ENCODE measurements at places on chromosomes 7 and 10. TPM values are rescaled to one million over a fixed set of nuclear protein-coding genes. Genes with fewer than 3 reads are reported as not detected.
A peak's percentile ranks its signal among the peaks of the same experiment; 100 is the strongest.

- H3K36me3 ChIP-seq = no peaks in the 10 kb centered on the region
- peaks cover 7% of the 10 kb centered on the region for H3K27me3 ChIP-seq
- no peak overlapping the region for H3K27ac ChIP-seq
- H3K4me1 ChIP-seq = no peaks in the 10 kb centered on the region
These were observed 8.1 kb upstream of the PRKG1 start for GRCh38 chr10:51066231-51066630.

GRCh38 chr10:69728335-69728870 is 73.3 kb upstream of the COL13A1 start:
- no peaks in the 10 kb centered on the region for H3K4me1 ChIP-seq
- H3K27me3 ChIP-seq = peaks cover 17% of the 10 kb centered on the region
- no peak overlapping the region for H3K4me3 ChIP-seq
- H3K27ac ChIP-seq = no peak overlapping the region

DNA sequence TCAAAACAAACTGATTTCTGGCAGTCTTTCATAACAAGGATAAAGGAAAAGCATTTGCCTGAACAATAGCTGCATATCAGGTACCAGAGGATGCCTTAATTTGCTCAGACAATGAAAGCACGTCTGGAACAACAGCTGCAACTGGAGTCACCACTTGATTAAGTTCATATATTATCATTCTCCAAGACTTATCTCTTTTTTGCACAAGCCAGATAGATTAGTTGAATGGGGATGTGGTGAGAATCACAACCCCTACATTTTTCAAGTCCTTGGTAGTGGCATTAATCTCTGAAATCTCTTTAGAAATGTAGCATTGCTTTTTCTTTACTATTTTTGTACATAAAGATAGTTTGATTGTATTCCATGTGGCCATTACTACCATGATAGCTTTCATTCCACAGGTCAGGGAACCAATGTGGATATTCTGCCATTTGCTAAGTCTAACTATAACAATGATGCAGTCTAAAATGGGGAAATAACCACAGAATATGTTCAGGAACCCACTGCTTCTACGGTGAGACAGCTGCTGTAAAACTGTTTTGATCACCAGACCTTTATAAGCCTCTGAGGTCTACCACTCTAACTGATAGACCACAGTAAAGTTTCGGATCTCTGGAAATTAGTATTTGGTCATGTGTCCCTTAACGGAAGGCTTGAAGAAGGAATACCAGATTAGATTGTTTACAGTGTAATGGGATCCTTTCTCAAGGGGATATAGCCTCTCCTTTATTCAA is 1176.2 kb downstream of the DNAJB9 start:
- peaks cover 5% of the 10 kb centered on the region for H3K36me3 ChIP-seq
- no peaks in the 10 kb centered on the region for H3K4me1 ChIP-seq
- H3K4me3 ChIP-seq = no peak overlapping the region
- DNase-seq = no peak
- no peak overlapping the region for H3K27ac ChIP-seq

- no peaks in the 10 kb centered on the region for H3K36me3 ChIP-seq
- H3K4me1 ChIP-seq = no peaks in the 10 kb centered on the region
- H3K27me3 ChIP-seq = no peaks in the 10 kb centered on the region
- no peak overlapping the region for H3K4me3 ChIP-seq
- DNase-seq = no peak
These were observed 624.6 kb downstream of the CALN1 start for GRCh38 chr7:71787513-71787912.

DNA sequence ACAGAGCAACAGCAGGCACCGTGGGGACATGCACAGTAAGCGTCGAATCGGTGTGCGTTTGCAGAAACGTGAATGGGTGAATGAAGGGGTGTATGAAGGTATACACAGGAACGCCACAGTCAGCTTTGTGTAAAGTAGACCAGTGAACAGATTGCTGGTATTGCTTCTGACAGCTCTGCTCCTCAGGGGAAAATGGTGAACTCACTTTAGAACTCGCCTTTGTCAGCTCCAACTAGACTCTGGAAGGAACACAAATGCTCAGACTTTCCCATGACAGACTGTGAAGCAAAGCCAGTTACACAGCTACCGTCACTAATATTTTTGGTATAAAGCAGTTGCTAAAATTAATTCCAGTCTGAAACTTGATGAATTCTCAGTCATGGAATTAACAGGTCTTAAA is 78.9 kb downstream of the CUX1 start:
- DNase-seq = no peak
- H3K4me1 ChIP-seq = peaks cover 12% of the 10 kb centered on the region
- no peak overlapping the region for H3K4me3 ChIP-seq
- no peaks in the 10 kb centered on the region for H3K36me3 ChIP-seq
- no peaks in the 10 kb centered on the region for H3K27me3 ChIP-seq

Gene PNLIP
- total RNA-seq = not detected

GRCh38 chr7:147980826-147981813 is 609.4 kb upstream of the C7orf33 start:
- H3K4me1 ChIP-seq = no peaks in the 10 kb centered on the region
- H3K4me3 ChIP-seq = no peak overlapping the region
- H3K27me3 ChIP-seq = no peaks in the 10 kb centered on the region
- no peaks in the 10 kb centered on the region for H3K36me3 ChIP-seq
- DNase-seq = no peak

GRCh38 chr10:57689596-57690297 is 577.9 kb downstream of the IPMK start:
- no peaks in the 10 kb centered on the region for H3K27me3 ChIP-seq
- H3K27ac ChIP-seq = no peak overlapping the region
- no peaks in the 10 kb centered on the region for H3K4me1 ChIP-seq
- no peak for DNase-seq
- H3K4me3 ChIP-seq = no peak overlapping the region
- no peaks in the 10 kb centered on the region for H3K36me3 ChIP-seq

DNA sequence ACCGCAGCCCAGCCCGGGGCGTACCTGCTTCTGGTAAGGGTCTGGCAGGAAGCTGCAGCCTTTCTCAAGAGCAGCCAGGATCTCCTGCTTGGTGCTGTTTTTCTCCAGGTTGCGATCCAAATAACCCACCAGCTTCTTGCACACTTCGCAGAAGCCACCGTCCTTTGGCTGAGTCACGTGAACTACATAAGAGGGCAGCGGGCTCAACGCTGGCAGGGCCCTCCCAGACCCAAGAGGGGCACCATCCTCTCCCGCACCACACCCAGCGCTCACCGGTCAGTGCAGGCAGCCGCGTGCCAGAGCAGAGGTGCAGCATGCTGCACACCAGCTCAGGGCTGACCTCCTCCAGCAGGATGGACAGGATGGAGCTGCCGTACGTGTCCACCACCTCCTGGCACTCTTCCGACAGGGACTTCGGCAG is 31.6 kb downstream of the PSAP start:
- no peak overlapping the region for H3K4me3 ChIP-seq
- DNase-seq = no peak

- no peak overlapping the region for H3K4me3 ChIP-seq
- no peaks in the 10 kb centered on the region for H3K36me3 ChIP-seq
- no peaks in the 10 kb centered on the region for H3K4me1 ChIP-seq
- no peak overlapping the region for H3K27ac ChIP-seq
- H3K27me3 ChIP-seq = peaks cover 11% of the 10 kb centered on the region
These were observed 287.4 kb upstream of the ZMIZ1 start for GRCh38 chr10:78781251-78781913.

- H3K4me3 ChIP-seq = no peak overlapping the region
- H3K4me1 ChIP-seq = no peaks in the 10 kb centered on the region
- H3K36me3 ChIP-seq = no peaks in the 10 kb centered on the region
- peak; percentile 16 for DNase-seq
- no peaks in the 10 kb centered on the region for H3K27me3 ChIP-seq
- no peak overlapping the region for H3K27ac ChIP-seq
These were observed 48.1 kb downstream of the JAKMIP3 start for GRCh38 chr10:132113766-132114365.

Gene HTR7
- total RNA-seq = 0.62 TPM

Gene HPSE2
- total RNA-seq = not detected

DNA sequence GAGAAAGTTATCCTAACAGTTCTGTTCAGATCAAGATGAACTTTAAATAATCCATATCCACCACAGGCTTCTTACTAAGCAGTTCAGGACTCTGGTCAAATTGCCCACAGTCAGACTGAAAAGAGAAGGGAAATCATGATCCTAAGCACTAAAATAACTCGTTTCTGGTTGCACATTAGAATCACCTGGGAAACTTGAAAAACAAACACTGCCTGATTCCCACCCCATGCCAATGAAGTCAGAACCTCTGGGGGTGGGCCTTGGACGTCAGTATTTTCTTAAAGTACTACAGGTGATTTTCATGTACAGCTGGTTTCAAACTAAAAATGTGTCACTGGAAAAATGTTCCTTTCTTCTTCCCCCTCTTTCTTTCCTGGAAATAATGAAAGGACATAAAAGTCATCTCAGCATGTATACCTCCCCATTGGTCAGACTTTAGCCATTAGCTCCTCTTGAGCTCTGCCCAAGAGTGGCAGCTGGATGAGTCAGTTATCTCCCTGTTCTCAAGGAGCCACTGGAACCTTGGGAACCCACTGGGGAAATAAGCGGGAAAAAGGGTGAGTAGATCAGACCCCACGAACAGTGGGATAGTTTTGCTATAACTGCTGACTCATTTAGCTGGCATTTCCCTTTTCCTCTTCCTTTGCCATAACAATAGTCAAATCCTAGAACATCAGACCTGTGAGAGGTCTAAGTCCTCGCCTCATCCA is 75.3 kb upstream of the IL6 start:
- no peak overlapping the region for H3K4me3 ChIP-seq
- peaks cover 9% of the 10 kb centered on the region for H3K4me1 ChIP-seq
- no peak overlapping the region for H3K27ac ChIP-seq
- peaks cover 24% of the 10 kb centered on the region for H3K36me3 ChIP-seq
- no peak for DNase-seq
- peaks cover 9% of the 10 kb centered on the region for H3K27me3 ChIP-seq

DNA sequence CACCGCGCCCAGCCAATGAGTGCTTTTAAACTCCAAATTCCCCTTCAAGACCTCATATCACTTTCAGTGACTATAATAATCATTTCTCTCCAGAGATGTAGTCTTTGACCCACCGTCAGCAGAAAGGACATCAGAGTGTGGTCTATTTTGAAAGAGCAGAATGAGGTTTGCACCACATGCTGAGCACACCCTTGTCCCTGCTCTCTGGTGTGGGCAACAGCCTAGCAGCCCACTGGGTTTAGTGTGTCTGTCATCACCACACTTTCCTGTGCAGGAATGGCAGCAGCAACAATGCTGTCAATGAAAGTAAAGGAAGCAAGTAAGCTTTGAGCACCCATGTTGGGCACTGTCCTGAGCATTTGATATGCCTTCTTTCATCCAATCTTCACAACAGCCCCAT is 122.4 kb downstream of the PLXNA4 start:
- peaks cover 79% of the 10 kb centered on the region for H3K4me1 ChIP-seq
- peak overlapping the region; percentile 76 for H3K27ac ChIP-seq
- no peaks in the 10 kb centered on the region for H3K27me3 ChIP-seq
- peak overlapping the region; percentile 65 for H3K4me3 ChIP-seq
- no peaks in the 10 kb centered on the region for H3K36me3 ChIP-seq
- peak; percentile 70 for DNase-seq

- no peaks in the 10 kb centered on the region for H3K27me3 ChIP-seq
- H3K4me1 ChIP-seq = peaks cover 62% of the 10 kb centered on the region
- peak overlapping the region; percentile 49 for H3K27ac ChIP-seq
- no peak for DNase-seq
These were observed 113.0 kb downstream of the ABLIM1 start for GRCh38 chr10:114545071-114545470.

- peaks cover 65% of the 10 kb centered on the region for H3K4me1 ChIP-seq
- DNase-seq = no peak
- H3K36me3 ChIP-seq = peaks cover 11% of the 10 kb centered on the region
- H3K4me3 ChIP-seq = peak overlapping the region; percentile 25
These were observed 43.5 kb downstream of the MTPN start for GRCh38 chr7:135933509-135934188.

Gene MEIG1
- not detected for total RNA-seq

Gene ADCYAP1R1
- not detected for total RNA-seq

DNA sequence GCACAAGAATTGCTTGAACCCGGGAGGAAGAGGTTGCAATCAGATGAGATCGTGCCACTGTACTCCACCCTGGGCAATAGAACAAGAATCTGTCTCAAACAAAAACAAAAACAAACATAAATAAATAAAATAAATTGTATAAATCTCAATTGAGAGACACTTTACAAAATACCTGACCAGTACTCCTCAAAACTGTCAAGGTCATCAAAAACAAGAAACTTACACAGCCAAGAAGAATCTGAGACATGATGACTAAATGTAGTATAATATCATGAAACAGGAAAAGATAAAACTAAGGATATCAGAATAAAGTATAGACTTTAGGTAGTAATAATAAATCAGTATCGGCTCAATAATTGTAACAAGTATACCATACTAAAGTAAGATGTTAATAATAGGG is 26.9 kb upstream of the SEPTIN7 start:
- H3K27me3 ChIP-seq = no peaks in the 10 kb centered on the region
- no peak overlapping the region for H3K4me3 ChIP-seq
- no peaks in the 10 kb centered on the region for H3K36me3 ChIP-seq
- H3K4me1 ChIP-seq = no peaks in the 10 kb centered on the region
- H3K27ac ChIP-seq = no peak overlapping the region

Gene GIMAP7
- 60.4 TPM for total RNA-seq

DNA sequence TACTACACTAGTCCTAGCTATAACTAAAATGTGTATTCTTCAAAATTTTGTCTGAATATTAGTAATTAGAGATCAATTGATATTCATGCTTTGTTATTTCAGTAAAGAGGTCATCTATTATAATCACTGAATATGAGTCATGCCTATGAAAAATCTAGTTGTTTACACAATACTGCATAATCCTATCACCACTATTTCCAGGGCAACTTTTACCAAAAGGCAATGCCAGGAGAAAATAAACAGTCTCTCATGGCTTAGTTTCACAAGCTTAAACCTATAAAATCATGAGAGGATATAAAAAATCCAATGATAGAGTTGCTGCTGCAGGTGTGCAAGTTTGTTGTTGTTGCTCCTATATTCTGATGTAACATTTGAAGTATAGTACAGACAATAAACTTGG is 149.9 kb upstream of the COL1A2 start:
- DNase-seq = no peak
- H3K36me3 ChIP-seq = no peaks in the 10 kb centered on the region
- no peak overlapping the region for H3K27ac ChIP-seq
- H3K27me3 ChIP-seq = no peaks in the 10 kb centered on the region
- H3K4me3 ChIP-seq = no peak overlapping the region

DNA sequence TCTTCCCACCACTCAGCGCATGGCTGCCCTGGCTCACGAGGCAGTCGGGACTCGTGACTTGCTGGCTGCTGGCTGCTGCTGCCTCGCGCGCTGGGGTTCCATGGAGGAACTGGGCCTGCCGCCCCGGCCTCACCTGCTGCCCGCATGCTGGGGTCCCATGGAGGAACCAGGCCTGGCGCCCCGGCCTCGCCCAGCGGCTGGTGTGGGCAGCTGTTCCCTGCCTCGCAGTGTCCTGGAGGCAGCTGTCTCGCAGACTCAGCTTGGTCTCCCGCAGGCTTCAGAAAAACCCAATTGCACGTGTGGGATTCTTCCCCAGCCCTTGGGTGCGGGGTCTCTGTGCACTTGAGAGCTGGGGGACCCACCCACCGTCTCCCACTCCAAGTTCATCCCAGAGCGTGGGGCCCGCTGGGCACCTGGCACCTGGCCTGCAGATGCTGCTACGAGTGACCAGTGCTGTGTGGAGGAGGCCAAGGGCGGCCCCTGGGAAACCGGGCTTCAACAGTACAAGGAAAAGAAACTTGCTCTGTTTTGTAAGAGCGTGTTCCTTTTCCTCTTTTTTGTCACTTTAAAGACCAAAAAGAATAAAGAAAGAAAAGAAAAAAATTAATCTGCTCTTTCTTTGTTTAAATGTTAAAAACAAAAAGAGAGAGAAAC is 20.4 kb downstream of the PWWP2B start:
- DNase-seq = no peak
- peaks cover 8% of the 10 kb centered on the region for H3K36me3 ChIP-seq
- H3K27me3 ChIP-seq = no peaks in the 10 kb centered on the region
- H3K4me1 ChIP-seq = peaks cover 28% of the 10 kb centered on the region

Data from natural killer cell treated with Interleukin-12 subunit alpha and Interleukin-12 subunit beta and Interleukin-15 and Interleukin-18, amount 100 ng/mL, for 72 hours (primary cell).